ENCODE measurements at places on chromosomes 1 and 21. TPM values are rescaled to one million over a fixed set of nuclear protein-coding genes. Genes with fewer than 3 reads are reported as not detected.

The GSTM1 gene
- total RNA-seq, result not detected

The NUP210L gene
- total RNA-seq, result 0.05 TPM

The NIBAN1 gene
- 234 TPM for total RNA-seq

DNA sequence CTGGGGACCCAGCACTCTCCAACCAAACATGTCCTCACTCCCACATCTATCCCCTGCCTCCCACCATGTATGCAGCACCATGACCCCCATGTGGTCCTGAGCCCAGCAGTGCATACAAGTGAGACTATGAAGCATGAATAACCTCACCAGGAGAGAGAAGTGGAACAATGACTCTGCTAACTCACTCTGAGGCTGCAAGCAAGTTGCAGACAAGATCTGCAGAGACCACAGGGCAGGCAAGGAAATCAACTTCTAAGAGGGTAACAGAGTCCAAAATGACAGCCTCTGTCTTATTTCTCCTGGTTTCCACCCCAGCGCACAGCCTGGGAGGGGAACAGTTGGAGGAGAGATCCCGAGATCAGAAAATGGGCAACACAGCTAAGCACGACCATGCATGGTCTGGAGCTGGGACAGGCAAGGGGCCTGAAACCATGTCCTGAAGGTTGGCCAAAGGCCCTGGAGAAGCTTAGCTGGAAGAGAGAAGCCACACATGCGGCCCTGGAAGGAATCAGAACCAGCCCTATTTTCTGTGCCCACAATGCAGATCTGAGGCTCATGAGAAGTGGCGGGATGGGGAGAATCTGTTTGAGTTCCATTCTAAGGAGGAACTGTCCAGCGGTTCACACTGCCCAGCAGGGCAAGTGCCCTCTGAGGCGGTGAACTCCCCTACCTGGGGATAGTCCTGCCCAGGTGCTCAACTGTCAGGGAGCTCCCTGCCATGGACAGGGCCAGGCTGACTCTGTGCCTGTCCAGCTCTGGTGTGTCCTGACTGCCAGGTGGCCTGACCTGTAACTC, 12.5 kb upstream of the REN start:
- DNase-seq, result peak; percentile 43

- DNase-seq, result no peak
Measured at GRCh38 chr1:230113593-230114236, 46.7 kb downstream of the GALNT2 start.

- DNase-seq, result no peak
Measured at GRCh38 chr1:230328342-230329015, 97.7 kb downstream of the PGBD5 start.

DNA sequence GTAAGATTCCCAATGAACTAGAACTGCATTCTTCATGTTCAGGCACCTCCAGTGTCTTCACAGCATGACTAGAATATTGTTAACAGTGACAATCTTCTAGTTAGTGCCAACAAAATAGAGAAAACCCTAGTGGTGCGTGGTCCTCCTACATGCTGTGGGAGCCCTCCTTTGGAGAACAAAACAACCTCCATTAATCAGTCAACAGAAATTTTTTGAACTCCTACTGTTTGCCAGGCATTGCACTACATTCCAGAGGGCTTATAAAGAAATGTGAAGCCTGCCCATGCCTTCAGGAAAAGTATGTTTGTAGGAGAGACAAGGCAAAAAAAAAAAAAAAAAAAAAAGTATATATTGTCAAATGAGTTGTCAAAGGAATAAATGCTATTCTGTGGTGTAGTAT, 252.7 kb downstream of the LRRC40 start:
- no peak for DNase-seq
